GM23248 (cell line): ENCODE measurements at places on chromosomes 16 and 17. TPM values are rescaled to one million over a fixed set of nuclear protein-coding genes. Genes with fewer than 3 reads are reported as not detected.

CPHXL2 gene
- not detected in 2 replicates for total RNA-seq

SLC13A2 gene
- total RNA-seq: not detected in 2 replicates

SHISA6 gene
- total RNA-seq: not detected in 2 replicates

ZC3H7A gene
- 30.7 and 33.6 TPM in 2 replicates for total RNA-seq

RAMP2 gene
- total RNA-seq: 3.7 TPM in 1 of 2 replicates, not detected in the other

STAC2 gene
- not detected in 2 replicates for total RNA-seq

FAM222B gene
- total RNA-seq: 7.6 and 12.9 TPM in 2 replicates

ARL5C gene
- not detected in 2 replicates for total RNA-seq

PPM1E gene
- not detected in 2 replicates for total RNA-seq

PRAC1 gene
- total RNA-seq: not detected in 2 replicates

KRT33B gene
- 0.25 and 0.76 TPM in 2 replicates for total RNA-seq

MYH13 gene
- total RNA-seq: not detected in 2 replicates

KRTAP4-5 gene
- not detected in 2 replicates for total RNA-seq

C16orf86 gene
- total RNA-seq: 2.1 and 6.6 TPM in 2 replicates

CASKIN1 gene
- under 0.01 TPM in 1 of 2 replicates, not detected in the other for total RNA-seq

WFIKKN1 gene
- not detected in 2 replicates for total RNA-seq

CD300E gene
- not detected in 2 replicates for total RNA-seq

CSH2 gene
- total RNA-seq: not detected in 2 replicates

TBC1D3B gene
- not detected in 2 replicates for total RNA-seq

NHERF1 gene
- total RNA-seq: 6.6 and 8.0 TPM in 2 replicates

NPIPB2 gene
- total RNA-seq: 0.65 TPM in 1 of 2 replicates, not detected in the other
